Caki2 (cell line): ENCODE measurements at places on chromosomes 7 and 10.

DNA sequence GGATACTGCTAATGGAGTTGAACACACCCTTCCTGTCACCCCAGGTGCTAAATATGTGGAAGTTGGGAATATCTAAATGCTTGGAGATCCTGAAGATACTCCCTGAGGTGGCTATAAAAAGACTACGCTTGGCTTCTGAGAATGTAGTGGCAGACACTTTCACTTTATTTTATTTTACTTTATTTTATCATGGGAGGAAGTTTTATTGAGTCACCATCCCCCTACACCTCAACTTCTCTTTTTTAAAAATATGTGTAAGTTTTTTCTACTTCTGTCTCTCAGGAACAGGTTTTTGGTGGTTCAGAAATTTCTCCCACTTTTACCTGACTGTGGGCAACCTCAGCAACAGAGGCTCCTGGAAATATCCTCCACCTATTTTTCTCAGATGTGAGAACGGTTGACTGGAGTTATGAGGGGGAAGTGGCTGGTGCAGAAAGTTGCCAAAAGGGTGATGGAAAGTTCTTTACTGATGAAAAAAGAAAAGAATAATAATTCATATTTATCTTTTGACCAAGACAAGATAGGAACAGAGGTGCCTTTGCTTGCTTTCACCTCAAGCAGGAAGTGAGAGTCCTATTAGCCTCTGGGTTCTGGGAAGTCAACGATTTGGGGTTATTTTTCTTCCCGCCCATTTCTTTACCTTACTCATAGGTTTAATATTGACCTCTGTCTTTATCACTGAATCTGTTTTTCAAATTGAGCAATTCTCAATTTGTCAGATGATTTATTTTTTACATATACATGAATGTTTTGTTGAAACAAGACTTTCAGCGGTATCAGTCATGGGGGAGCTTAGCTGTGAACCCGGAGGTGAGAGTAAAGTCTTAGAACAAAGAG lies 103.6 kb downstream of the AHR start:
- DNase-seq: no peak

- DNase-seq: peak; percentile 89
Measured at GRCh38 chr10:79111427-79111826, 42.7 kb downstream of the ZMIZ1 start.

GRCh38 chr10:32347363-32348022 lies 535 bp upstream of the EPC1 start:
- no peak for DNase-seq

- no peak for DNase-seq
Measured at GRCh38 chr10:28616514-28616913, 60.8 kb upstream of the BAMBI start.

- DNase-seq: no peak
Measured at GRCh38 chr10:32065856-32066255, 9.6 kb upstream of the KIF5B start.

DNA sequence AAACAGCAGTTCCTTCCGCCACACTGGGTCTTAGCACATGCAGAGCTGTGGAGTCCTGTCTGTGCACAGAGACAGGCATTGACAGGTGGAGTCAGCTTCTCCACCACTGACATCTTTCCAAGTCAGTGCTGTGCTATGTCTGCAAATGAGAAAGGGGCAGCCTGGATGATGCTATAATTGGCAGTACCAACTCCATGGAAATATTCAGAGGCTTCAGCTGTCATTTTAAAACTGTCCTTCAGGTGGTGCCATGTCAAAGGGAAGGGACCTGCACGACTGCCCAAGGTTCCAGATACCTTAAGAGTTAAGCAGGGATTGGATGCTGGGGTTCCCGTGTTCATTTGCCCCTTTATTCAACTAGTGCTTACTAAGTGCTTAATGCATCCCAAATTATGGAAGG lies 258.0 kb upstream of the PRKCQ start:
- peak; percentile 13 for DNase-seq

DNA sequence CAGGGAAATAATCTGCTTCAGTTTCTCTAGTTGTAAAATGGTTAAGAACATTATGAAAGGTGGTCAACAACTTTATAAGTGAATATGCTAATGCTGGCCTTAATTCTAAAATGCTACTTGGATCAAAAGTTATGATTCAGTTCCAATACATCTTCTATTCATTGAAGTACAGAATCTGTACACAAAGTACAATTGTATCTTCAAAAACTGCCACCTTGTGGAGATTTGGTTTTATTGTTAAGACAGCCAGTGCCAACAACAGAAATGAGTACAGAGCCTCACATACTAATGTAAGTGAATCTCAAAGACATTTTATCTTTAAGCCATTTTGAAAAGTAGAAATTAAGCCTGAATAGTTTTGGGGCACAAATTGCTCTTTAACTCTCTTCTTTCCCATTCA lies 194.0 kb downstream of the CFTR start:
- DNase-seq: no peak

DNA sequence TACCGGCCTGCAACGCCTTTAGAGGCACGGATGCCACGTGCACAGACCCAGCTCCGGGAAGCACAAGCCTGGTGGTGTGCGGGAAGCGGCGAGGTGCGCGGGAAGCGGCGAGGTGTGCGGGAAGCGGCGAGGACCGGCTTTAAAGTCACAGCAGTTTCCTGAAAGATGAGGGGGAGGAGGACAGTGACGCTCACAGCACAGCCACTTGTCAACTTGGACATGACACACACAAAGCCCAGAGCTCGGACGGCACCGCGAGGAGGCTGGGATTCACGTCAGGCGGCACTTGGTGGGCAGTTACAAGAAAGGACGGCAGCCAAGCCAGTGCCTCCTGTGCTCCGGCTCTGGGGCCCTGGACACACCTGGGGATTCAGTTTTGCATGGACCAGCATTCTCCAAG lies 525.9 kb downstream of the DNAJB6 start:
- no peak for DNase-seq

- DNase-seq: no peak
Measured at GRCh38 chr7:25619963-25620799, 391.9 kb upstream of the NPVF start.

GRCh38 chr7:139482662-139483466 lies 609 bp downstream of the KLRG2 start:
- no peak for DNase-seq
